IPS DF 6.9 (cell line): ENCODE measurements at places on chromosomes 7 and 10.

- H3K4me3 ChIP-seq: no peak overlapping the region
- no peaks in the 10 kb centered on the region for H3K27me3 ChIP-seq
- H3K36me3 ChIP-seq: no peaks in the 10 kb centered on the region
- no peak overlapping the region for H3K27ac ChIP-seq
Observed at GRCh38 chr7:27793780-27794179, 53.8 kb downstream of the TAX1BP1 start.

DNA sequence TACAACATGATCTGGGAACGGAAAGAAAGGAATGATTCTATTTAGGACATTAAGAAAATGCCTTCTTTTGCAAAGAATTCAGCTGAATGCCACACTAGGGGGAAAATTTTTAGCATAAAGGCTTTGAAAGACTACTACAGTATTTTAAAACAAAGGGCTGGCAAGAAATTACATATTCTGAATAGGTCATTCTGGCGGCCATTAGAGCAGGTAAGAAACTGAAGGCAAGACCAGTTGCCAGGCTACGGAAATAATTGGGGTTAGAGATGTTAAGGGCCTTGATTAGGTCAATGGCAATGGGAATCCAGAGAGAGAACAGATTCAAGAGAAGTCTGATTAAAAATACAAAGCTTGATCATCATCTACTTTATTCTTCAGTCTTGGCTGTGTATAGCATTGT is 3.8 kb upstream of the HECTD2 start:
- no peak for DNase-seq
- H3K4me1 ChIP-seq: no peaks in the 10 kb centered on the region
- no peaks in the 10 kb centered on the region for H3K36me3 ChIP-seq
- no peak overlapping the region for H3K27ac ChIP-seq
- H3K4me3 ChIP-seq: no peak overlapping the region
- no peaks in the 10 kb centered on the region for H3K27me3 ChIP-seq

DNA sequence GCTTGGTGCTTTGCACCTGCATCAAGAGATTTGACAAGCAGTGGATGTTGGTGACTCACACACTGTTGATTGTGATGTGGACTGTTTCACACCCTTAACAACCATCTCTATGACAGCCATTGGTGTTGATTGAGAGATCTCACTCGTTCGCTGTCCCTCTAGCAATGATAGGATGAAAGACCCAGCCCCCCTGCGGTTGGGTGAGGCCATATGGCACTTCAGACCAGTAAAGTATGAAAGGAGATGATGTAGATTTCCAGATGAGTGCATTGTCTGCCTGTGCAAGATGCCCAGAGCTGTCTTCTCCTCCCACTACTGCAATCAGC is 138.7 kb upstream of the PRR15 start:
- H3K27ac ChIP-seq: no peak overlapping the region
- no peak overlapping the region for H3K4me3 ChIP-seq
- H3K4me1 ChIP-seq: no peaks in the 10 kb centered on the region
- DNase-seq: no peak

DNA sequence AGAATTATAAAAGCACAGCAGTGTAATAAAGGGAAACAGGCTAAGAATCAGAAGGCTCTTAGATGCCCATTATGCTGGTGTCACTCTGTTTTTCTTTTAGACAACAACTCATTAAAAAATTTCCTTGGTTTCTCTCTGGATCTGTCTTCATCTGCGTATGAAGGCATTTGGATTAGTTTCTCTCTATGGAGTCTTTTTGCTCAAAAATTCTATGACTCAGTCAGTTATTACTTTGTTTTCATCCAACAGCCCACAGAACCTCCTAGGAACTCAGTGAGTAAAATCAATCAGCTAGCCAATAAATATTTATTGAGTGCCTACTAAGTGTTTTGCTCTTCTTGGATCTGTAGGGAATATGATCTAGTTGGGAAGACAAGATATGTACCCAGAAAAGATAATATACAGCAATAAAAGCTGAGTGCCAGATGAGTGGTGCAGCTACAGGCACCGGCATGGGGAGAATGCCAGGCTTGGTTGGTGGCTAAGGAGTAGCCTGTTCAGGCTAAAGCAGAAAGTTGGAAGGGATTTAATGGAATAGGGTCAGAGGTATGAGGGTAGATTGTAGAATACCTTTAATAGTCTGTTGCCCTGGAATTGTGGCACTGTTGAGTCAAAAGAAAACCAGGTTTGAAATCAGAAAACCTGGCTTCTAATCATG is 156.2 kb downstream of the LRRC4 start:
- H3K36me3 ChIP-seq: no peaks in the 10 kb centered on the region
- no peaks in the 10 kb centered on the region for H3K27me3 ChIP-seq
- H3K27ac ChIP-seq: no peak overlapping the region
- no peaks in the 10 kb centered on the region for H3K4me1 ChIP-seq

DNA sequence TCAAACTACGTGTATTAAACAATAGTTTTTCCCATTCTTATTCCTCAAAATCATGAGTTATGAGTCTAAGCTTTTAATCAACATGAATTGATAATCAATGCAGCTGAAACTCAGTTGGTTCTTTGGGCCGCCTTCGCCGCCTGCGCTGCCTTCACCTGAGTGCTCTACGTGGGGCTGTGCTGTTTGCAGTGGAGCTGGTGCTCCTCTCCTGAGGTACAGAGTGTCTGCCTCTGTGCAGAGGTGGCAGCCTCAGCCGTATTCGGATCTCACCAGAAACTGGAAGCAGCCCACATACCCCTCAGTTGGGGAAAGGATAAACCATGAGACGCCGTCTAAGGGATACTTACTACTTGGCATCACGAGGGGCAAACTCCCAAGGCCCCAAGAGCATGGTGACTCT is 15.5 kb downstream of the NOM1 start:
- H3K4me1 ChIP-seq: no peaks in the 10 kb centered on the region
- DNase-seq: no peak
- peaks cover 49% of the 10 kb centered on the region for H3K36me3 ChIP-seq
- no peak overlapping the region for H3K4me3 ChIP-seq
- no peak overlapping the region for H3K27ac ChIP-seq

DNA sequence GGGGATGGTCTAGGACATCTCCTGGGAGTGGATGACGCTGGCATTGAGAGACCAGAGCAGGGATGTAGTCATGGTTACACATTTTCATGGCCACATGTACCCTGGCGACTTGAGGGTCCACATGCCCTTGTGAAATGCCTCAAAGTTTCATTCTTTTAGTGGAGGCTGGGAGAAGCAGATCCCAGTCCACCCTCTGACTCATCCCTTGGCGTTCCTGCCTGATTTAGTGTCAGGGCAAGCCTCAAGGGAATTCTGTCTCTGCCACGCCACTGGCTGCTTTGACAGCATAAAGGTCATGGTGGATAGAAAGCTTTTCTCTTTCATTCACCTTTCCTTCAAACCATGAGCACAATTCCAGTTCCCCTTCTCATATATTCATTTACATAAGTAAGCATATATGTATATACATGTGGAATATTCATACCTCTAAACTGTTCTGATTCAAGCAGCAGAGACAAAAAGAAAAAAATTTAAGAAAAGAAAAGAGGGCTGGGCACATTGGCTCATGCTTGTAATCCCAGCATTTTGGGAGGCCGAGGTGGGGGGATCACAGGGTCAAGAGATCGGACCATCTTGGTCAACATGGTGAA is 21.8 kb upstream of the KIF5B start:
- H3K4me1 ChIP-seq: no peaks in the 10 kb centered on the region
- no peak overlapping the region for H3K27ac ChIP-seq
- H3K27me3 ChIP-seq: no peaks in the 10 kb centered on the region
- DNase-seq: no peak
- H3K36me3 ChIP-seq: no peaks in the 10 kb centered on the region

DNA sequence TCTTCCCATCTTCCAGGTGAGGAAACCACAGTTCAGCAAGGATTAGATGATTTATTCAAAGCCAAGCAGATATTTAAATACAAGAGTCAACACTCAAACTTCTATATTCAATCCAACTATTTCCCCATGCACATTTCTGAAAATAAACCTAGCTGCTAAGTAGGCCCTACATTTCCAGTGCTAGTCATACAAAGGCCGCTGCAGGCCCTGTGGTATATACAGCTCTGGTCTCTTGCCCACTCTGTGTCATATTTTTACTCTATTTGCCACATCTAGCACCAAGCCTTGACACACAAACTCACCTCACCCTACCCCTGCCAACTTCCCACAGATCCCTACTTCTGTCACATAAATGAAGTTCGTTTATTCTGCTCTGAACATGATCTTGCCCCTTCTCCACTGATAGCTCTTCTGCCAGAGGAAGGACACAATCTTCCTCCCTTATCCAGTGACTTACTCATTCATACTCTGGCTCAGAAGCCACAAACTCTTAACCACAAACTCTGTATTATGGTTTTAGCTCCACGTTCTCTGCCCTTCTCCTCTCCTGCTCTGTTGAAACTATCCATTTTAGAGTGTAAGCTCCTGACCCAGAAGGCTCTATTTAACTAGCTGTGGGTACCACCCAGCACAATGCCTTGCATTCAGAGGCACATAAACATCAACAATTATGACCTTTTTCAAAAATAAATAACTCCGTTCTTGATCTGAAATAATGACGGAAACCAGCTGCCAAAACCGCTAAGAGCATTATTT is 180.7 kb downstream of the CPEB3 start:
- H3K27me3 ChIP-seq: no peaks in the 10 kb centered on the region
- H3K4me1 ChIP-seq: no peaks in the 10 kb centered on the region
- H3K36me3 ChIP-seq: no peaks in the 10 kb centered on the region
- no peak for DNase-seq

DNA sequence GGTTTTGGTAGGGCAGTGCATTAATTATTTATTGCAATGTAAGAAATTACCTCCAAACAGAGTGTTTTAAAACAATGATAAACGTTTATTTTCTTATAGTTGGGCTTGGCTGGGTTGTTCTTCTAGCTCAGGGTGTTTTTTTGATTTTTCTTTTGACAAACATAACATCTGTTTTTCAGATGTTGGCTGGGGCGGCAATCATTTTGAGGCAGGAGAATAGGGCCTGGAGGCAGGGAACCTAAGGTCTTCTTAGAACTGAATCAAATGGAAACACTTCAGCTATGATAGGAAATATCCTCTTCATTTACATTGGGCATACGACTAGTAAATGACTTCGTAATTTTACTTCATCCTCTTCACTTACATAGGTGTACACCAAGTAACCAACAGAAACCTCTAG is 47.4 kb upstream of the NAMPT start:
- no peak for DNase-seq
- no peak overlapping the region for H3K27ac ChIP-seq
- no peaks in the 10 kb centered on the region for H3K27me3 ChIP-seq

- no peak overlapping the region for H3K4me3 ChIP-seq
- H3K4me1 ChIP-seq: no peaks in the 10 kb centered on the region
- no peaks in the 10 kb centered on the region for H3K27me3 ChIP-seq
- DNase-seq: no peak
- H3K36me3 ChIP-seq: no peaks in the 10 kb centered on the region
- no peak overlapping the region for H3K27ac ChIP-seq
Observed at GRCh38 chr7:91299952-91300775, 35.9 kb downstream of the FZD1 start.

DNA sequence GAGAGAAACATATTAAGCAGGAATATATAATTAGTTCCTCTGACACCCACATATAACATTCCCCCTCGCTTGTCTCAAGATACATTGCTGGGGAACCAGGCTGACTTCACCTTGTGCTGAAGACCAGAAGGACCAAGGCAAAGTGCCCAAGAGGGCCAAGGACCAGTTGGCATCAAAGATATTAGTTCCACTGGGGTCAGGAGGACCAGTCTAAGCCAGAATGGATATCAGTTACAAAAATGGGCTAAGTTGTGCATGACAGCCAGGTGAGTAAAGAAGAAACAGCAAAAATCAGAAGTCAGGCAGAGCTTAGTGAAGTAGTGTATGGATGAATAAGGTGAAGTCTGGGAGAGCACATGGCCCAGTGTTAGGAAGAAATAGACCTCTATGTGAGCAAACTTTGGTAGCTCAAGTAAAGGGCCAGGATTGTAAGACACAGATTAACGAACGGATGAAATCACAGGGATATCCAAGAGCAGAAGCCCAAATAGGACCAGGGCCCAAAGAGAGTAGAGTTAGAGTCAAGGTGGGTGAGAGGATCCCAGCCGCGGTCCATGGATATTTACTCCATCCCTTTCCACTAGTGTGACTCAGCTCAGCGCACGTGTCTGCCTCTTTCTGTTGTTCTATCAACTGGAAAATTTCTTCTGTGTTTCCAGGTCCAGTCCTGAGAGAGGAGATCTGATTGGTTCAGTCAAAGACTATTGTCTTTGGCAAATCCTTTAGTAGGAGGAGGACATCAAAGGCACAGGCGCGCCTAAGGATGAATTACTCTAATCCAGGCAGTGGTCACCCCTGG is 5.0 kb downstream of the CALD1 start:
- H3K27ac ChIP-seq: no peak overlapping the region
- DNase-seq: no peak
- H3K36me3 ChIP-seq: no peaks in the 10 kb centered on the region
- no peak overlapping the region for H3K4me3 ChIP-seq

GRCh38 chr10:48299692-48300091 is 6.8 kb upstream of the MAPK8 start:
- H3K36me3 ChIP-seq: no peaks in the 10 kb centered on the region
- no peaks in the 10 kb centered on the region; the same call in 1 of the 2 replicates for H3K4me1 ChIP-seq
- no peaks in the 10 kb centered on the region for H3K27me3 ChIP-seq
- DNase-seq: no peak
- no peak overlapping the region for H3K4me3 ChIP-seq

DNA sequence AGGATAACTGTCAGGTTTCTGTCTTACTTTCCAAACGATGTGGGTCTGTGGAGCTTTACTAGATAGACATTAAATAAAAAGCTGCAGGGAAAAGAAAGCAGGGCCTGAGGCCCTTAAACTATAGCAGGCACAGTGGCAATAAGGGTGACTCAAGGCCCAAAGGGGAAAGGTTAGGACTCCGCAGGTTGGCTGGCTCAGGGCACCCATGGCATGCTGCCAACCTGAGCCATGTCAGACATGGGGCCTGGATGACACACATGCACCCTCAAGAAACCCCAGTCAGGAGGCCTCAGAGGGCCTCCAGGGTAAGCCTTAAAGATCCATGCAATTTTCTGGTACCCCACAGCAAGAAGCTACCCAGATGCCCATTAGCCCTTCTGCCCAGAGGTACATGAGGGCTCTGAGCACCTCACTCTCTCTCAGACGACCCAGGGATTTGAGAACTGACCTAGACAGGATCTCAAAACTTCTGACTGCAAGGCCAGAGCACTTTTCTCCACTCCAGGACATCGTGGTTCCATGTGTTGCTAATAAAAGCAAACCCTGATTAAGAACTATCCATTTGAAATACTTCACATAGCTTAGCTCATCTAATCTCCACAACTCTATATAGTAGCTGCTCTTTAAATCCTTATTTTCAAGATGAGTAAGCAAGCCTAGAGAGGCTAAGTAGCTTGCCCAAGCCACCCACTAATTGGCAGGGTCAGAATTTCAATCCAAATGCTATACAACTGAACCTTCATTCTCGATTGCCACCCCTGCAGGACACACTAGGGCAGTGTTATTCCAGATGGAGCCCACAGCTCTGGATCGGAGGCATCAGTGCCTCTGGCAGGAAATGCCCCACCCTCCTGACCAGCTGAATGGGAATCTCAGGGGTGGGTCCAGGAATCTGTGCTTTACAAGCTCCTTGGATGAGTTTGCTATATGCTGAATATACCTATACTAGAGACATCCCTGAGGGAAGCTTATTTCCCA is 132.5 kb upstream of the EFCAB10 start:
- no peaks in the 10 kb centered on the region; the same call in 1 of the 2 replicates for H3K27me3 ChIP-seq
- H3K36me3 ChIP-seq: no peaks in the 10 kb centered on the region
- no peak overlapping the region for H3K4me3 ChIP-seq
- no peak for DNase-seq
- H3K4me1 ChIP-seq: peaks cover 1% of the 10 kb centered on the region
- no peak overlapping the region for H3K27ac ChIP-seq
